Occipital lobe (tissue), 3 donors: ENCODE measurements at places on chromosomes 6 and 20.
A peak's percentile ranks its signal among the peaks of the same experiment; 100 is the strongest.

- DNase-seq, result no peak
These were observed 41.8 kb downstream of the RBM38 start for GRCh38 chr20:57432862-57433491.

DNA sequence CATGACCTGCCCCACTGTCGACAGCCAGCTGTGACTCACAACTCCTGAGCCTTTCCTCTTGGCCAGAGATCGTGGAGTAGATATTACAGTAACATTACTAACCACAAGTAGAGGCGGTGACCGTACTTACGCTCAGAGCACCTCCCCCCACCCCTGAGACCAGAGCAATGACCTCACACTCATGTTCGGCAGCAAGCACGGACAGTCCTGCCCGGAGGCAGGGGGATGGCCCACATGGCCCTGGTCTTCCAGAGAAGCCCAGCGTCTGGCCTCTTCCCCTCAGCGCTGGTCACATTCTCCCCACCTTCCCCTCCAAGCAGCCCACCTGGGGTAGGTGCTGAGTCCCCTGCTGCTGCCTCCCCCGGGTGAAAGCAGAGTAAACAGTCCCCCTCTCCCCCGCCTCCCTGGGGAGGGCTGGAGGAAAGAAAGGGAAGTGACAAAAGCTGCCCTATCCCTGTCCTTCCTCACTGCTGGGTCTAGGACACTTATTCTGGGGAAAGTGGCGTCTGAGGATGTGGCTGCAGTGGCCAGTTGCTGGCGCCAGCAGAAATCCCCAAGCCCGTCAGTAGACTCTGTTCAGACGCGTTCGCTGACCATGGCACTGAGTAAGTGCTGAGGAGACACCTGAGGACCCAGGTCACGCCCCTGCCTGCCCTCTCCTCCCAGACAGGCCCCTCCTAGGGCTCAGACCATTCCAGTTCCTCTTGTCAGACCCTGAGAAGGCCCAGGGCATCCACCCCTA lies 68.5 kb downstream of the MRPL14 start:
- DNase-seq, result no peak

DNA sequence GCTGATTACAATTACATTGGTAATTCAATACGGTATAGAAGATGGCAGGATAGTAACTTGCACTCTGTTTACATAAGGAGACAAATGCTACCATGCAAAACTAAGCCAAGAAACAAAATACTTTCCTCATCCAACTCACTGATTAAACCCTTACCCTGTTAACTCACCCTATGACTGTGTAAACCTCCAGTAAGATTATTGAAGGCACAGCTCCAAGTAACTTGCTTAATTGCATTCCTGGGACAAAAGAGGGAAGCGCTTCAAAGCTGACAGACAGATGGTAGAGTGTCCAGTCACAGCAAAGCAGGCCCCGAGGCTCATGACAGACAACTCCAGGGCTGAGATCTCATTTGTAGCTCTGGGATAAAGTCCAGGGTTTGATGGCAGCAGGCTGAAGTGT lies 6.9 kb upstream of the KIF16B start:
- no peak for DNase-seq

GRCh38 chr6:97669191-97670031 lies 386.4 kb upstream of the MMS22L start:
- DNase-seq, result peak; percentile 52

GRCh38 chr6:91501930-91502329 lies 915.1 kb upstream of the MAP3K7 start:
- DNase-seq, result no peak

DNA sequence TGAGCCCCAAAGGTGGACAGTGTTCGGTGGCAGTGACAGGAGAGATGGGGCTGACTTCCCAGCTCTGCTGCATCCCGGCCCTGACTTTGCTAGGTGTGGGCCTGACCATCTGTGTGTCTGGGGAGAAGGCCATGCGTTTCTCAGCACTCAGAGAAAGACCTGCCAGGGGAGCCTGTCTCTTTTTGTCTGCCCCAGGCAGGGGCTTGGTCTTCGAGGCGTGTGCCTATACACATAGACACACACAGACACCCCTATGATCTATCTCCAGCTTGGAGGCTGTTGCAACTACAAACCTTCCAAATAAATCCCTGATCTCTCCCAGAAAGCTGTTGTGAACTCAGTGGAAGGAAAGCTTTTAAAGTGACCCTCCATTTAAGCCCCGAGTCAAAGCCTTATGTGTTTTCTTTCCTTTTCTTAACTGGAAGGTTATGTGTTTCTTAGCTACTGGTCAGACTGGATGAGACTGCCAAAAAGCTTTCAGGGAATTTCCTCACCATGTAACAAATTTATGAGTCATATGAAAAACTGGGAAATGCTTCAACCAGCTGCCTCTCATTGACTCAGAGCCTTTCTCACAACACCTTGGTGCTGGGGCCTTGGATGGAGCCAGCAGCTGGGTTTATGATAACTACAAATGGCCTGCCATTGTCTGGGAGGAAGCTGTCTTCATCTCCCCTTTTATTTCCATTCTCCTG lies 102.6 kb downstream of the CDC5L start:
- peak; percentile 28 for DNase-seq

GRCh38 chr6:149311293-149311692 lies 6.2 kb upstream of the TAB2 start:
- DNase-seq, result no peak

- no peak for DNase-seq
These were observed 6.8 kb downstream of the TBPL1 start for GRCh38 chr6:133959667-133960368.

DNA sequence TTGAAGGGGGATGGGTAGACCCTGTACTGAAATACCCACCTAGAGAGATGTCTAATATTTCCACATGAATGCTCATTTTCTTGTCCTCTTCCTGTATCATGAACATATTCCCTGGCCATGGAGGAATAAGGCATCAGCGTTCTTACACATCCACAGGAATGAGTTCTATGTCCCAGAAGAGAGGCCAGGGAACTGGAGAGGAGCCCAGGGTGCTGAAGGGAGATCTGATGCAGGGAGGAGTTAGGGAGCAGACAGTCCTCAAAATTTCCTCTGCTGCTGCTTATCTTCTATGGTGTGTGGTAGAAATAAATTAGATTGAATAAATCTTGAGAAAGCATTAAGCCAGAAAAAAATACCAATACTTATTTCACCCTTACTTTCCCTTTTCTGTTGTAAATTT lies 295.0 kb downstream of the KCNQ5 start:
- DNase-seq, result no peak

GRCh38 chr6:61869632-61870400 lies 416.2 kb downstream of the KHDRBS2 start:
- DNase-seq, result no peak

DNA sequence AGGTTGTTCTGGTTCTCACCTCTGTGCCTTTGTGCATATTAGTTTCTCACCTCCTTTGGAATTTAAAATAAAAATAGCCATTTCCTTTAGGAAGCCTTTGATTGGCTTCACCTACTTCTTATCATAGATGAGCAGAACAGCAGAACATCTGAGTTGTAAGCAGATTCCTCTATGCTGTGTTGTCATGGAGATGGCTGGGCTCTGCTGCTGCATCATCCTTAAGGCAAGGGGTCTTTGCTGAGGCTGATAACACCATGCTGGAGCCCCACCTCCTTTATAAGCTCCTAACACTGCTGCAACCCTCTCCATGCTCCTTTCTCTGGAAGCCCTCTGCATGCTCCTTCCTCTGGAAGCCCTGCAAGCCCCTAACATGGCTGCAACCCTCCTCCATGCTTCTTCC lies 276.5 kb upstream of the TCF21 start:
- DNase-seq, result no peak

GRCh38 chr6:71481011-71481410 lies 192.4 kb downstream of the OGFRL1 start:
- DNase-seq, result no peak

GRCh38 chr6:36598326-36598725 lies 4.2 kb downstream of the SRSF3 start:
- no peak for DNase-seq

GRCh38 chr20:40446888-40447287 lies 242.1 kb downstream of the MAFB start:
- no peak for DNase-seq

DNA sequence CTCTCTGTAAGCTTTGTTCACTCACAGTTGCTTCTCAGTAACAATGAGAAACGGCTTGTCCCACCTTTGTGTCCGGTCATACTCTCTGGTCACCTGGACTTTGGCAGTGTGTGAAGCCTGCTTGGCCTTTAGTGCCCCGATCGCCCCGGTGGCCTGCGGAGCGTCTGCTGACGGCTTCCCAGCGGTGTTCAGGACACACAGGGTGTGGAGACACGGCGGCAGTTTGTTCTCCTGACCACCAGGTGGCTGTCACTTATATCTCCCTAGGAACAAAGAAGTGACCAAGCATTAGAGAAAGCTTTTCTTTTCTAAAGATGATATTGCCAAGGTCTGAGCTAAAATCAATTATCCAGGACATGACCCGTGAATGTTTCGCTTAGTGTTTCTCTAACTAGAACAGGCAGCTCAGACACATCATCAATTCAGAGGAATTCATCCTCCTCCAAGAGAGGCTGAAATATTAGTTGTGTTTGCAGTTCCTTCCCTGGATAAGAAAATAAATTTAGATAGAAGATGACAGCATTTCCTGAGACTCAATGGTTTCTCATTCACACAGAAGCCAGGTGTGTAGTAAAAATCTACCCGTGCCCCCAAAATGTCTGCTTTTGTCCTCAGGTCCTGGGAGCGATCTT lies 167.4 kb upstream of the THBS2 start:
- no peak for DNase-seq

DNA sequence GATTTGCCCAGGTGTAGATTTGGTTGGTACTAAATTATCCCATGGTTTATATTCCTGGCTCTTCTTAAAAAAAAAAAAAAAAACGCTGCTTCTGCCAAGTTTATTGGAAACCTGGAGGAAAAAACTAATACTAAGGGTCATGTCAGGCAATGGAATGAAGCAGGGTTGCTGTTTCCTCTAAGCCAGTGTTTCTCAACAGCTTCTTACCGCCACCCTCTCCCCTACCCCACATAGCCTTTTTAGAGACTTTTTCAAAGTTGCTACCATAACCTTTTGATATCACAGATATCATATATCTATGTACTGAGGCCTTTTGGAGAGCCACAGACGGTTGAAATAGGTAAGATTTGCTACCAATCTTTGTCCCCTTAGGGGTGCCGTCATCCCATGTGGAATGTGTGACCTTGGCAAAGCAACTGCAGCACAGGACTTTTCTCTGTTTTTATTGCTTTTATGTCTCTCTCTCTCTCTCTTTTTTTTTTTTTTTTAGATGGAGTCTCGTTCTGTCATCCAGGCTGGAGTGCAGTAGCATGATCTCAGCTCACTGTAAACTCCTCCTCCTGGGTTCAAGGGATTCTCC lies 35.0 kb downstream of the SYTL3 start:
- DNase-seq, result no peak

DNA sequence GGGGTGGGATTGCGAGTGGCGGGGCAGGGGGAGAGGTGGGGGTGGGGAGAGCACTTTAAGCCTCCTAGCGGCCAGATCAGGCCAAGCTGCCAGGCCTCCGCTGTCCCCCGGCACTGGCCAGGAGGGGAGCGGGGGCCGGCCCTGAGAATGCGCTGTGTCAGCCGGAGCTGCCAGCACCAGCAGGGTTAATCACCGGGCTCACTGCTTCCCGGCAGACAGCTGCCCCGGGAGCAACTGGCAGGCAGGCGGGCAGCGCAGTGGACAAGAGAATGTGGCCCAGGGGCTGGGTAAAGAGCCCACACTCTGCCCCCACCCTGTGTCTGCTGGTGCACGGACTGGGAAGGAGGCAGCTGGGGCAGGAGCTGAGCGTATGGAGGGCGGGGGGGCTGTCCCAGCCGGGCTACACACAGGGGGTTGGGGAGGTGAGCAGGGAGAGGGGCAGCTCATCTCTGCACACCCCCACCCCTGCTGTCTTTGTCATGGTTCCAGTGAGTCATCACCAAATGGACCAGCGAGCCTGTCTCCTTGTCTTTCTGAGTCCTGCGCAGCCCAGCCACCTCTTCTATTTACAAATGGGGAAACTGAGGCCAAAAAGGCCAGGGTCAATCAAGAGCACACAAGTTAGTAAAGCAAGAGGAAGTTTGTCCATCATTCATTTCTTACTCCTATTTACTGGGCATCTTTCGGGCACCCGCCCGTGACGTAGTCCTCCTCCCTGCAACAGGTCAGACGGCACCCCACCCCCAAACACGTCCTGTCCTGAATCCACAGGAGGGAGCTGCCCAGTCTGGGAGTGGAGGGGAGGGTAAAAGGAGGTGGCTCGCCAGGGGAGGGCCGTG lies 2.1 kb upstream of the LAMA5 start:
- no peak for DNase-seq

GRCh38 chr6:127879685-127880084 lies 21.2 kb downstream of the THEMIS start:
- no peak for DNase-seq

DNA sequence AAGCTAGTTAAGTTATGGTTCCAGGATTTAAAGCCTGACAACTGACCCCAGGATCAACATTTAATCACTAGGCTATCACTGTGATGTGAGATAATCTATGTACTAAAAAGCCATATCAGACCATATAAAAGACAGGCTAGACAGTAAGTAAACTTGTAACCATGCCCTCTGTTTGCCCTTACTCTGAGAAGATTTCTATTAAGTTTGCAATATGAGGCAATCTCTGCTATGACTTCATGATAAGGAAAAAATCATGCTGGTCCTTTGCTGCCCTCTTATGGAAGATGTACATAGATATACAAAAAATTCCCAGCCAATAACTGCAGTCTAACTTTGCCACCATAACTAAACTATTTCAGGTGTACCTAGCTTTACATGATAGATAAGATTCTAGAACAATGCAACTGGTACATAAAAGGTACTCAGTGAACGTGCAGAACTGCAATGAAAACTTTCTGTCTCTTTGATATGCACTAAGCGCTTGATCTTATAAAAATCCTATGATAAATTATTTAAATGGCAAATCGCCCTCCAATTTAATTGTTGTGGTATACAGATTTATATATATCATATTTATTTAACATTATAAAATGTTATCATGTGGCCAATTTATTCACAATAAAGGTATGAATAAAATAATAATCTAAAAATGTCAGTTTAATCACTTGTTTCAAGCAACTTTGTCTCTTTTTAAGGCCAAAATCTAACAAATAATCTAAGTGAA lies 70.5 kb downstream of the FAM217A start:
- DNase-seq, result no peak

GRCh38 chr6:169164986-169165385 lies 88.7 kb downstream of the THBS2 start:
- no peak for DNase-seq

- DNase-seq, result no peak
These were observed 103.0 kb upstream of the RREB1 start for GRCh38 chr6:7004581-7005297.

- DNase-seq, result no peak
These were observed 24.7 kb downstream of the MYT1 start for GRCh38 chr20:64188682-64189529.

DNA sequence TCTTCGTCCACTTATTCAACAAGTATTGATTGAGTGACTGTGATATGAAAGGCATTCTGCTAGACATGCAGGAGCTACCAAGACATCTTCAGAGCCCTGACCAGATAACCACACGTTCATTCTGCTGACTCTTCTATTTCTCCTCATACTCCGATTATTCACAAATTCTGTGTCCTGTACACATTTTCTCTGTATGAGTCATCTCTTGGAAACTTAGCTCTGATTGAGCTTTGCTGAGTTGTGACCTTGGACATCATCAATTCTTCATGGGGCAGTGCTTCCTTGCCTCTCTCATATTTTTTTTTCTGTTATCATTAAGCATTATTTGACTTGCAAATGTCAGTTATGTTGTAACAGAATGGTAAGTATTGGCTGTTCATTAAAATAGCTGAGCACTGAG lies 351.6 kb upstream of the CNR1 start:
- no peak for DNase-seq

- no peak for DNase-seq
These were observed 58.0 kb downstream of the DTD1 start for GRCh38 chr20:18645851-18646250.

GRCh38 chr6:3379482-3380060 lies 77.3 kb downstream of the SLC22A23 start:
- DNase-seq, result no peak

- DNase-seq, result no peak
These were observed 80.6 kb upstream of the PREP start for GRCh38 chr6:105483492-105483891.
